Foreskin melanocyte (primary cell): ENCODE measurements at places on chromosomes 6 and 20.

DNA sequence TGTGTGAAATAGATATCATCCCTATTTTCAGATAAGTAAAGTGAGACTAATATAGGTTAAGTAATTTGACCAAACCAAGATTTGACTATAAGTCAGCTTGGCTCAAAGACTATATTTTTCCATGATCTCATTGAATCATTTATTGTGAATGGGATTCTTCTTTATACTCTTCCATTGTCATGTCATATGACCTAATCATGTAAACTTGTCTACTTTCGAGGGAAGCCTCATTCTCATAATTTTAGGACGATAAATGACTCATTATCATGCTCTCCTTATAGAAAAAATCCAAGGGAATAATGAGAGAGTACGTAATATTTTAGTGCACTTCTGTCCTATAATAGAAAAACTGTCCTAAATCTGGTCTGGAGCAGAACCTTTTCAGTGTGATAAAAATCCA, 40.9 kb upstream of the CCN6 start:
- peak; percentile 65 for DNase-seq

DNA sequence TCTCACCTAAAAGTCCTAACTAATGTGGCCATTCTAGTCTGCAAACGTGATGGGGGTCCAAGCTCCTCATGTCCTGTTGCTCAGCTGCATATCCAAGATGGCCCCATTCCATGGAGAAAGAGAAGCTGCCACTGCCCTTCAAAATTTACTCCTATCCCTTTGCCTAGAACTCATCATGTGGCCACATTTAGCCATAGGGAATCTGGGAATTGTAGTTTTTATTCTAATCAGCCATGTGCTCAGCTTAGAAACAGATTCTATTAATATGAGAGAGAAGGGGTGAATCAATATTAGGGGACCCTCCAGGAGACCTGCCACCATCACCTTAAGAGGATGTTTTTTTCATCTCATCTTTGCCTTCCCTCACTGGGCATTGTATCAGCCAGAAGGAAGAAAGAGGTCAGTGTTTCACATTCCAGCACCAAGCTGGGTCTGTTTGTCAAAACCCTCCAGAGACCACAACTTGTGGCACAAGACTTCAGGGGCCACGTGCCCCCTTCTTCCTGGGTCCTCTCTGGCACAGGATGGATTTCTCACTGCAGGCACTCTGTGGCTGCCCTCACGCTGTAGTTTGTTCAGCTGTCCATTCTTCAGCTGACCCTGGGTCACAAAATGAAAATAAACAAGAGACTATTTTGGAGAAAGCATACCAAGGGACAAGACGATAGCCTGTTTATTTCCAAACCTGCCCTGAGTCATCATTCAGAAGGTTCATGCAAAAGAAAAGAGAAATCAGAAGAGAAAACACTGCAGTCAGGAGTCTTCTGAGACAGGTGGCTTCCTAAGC, 172.0 kb downstream of the EYA2 start:
- DNase-seq: no peak

- no peak for DNase-seq
Measured at GRCh38 chr6:117200067-117200466, 65.3 kb upstream of the VGLL2 start.

- no peak for DNase-seq
Measured at GRCh38 chr6:148306286-148306685, 36.4 kb upstream of the SASH1 start.

DNA sequence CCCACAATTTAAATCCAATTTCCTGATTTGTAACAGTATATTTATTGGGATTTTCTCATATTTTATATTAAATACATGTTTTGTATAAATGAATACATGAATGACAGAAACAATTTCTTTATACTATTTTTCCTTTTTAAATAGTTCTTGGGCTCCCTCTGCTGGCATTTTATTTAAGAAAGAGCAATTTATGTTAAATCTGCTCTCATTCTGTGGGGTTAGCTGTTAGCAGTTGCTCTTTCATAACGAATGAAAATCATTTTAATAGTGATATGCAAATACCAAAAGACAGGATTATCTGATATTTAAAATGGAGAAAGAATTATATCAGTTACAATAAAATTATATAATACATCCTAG, 118.3 kb downstream of the RALGAPA2 start:
- DNase-seq: no peak

GRCh38 chr20:46050885-46051284, 21.9 kb downstream of the SLC12A5 start:
- no peak for DNase-seq

DNA sequence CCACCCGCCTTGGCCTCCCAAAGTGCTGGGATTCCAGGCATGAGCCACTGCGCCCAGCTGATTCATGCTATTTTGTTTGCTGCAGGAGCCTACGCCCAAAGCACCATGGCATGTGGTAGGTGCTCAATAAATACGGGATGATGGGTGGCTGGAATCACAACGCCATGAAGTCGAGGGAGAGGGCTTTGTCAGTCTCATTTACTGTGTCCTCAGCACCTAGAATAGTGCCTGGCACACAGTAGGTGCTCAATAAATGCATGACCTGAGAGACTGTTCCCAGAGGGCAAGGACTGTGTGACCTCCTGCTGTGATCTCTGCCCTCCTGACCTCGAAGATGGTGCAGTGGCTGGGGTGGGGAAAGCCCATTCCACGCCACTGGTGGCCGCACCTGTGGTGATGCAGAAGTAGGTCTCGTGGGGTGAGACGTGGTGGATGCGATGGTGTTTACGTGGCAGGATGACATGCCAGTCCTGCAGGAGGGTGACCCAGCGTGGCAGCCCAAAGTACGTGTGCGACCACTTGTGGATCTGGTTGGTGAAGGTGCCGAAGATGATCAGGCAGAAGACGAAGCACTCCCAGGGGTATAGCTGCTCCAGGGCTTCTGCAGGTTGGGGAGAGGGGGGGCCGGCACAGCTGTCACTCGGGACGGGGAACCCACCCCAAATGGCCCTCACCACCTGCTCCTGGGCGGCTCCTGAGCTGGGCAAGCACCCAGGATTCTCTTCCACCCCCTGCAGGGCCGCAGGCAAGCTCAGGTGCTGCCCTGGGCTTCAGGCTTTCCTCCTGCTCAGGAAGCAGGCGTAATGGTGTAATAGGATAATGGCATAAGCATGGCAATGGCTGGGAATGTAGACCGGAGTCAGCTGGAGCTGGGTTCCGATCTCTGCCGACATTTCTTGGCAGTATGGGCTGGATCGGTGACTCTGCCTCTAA, 14.9 kb upstream of the UBE2V1 start:
- DNase-seq: no peak

GRCh38 chr6:140252099-140252498, 877.7 kb upstream of the CITED2 start:
- DNase-seq: no peak

DNA sequence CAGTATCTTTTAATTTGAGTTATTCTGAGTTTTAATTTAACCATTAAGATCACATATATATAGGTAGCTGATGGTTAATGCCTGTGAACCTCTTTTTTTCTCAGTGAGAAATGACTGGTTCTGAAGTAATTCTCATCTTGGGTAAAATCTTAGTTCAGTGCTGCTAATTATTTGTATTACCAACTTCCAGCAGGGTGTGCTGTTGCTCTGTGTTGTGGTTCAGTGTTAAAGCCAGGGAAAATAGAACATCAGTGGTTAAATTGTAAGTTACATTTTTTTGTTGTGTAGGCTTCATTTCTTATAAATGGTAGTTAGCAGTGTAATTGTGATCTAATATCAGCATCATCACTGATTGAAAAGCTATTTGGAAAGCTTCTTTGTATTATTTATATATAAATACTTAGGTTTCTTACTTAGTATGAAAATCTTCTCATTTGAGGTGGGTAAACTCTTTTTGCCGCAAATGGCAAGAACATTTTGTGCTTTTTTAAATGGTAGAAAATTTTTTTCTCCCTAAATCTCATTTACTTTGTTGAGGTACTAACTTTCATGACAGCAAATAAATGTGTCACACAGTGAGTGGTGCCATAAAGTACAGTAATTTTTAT, 43.7 kb downstream of the CDC5L start:
- peak; percentile 53 for DNase-seq

GRCh38 chr6:150666071-150666470, 66.4 kb downstream of the PLEKHG1 start:
- DNase-seq: peak; percentile 32

GRCh38 chr20:1535420-1536175, 21.9 kb downstream of the SIRPD start:
- DNase-seq: no peak

DNA sequence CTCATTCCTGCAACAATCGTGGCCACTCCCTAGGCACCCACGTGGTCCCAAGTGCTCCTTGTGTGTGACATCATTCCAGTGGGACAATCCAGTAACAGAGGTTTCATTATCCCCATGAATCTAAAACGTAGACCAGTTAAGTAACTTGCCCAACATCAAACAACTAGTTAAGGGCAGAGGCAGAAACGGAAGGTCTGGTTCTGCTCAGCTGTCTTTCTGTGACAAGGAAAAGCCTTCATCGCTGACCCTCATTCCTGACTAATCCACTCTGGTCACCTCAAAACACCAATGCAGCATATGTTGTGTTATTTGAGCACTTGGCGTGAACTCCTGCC, 261.4 kb upstream of the JARID2 start:
- peak; percentile 37 for DNase-seq

- DNase-seq: no peak
Measured at GRCh38 chr20:43983359-43983758, 68.7 kb downstream of the TOX2 start.

DNA sequence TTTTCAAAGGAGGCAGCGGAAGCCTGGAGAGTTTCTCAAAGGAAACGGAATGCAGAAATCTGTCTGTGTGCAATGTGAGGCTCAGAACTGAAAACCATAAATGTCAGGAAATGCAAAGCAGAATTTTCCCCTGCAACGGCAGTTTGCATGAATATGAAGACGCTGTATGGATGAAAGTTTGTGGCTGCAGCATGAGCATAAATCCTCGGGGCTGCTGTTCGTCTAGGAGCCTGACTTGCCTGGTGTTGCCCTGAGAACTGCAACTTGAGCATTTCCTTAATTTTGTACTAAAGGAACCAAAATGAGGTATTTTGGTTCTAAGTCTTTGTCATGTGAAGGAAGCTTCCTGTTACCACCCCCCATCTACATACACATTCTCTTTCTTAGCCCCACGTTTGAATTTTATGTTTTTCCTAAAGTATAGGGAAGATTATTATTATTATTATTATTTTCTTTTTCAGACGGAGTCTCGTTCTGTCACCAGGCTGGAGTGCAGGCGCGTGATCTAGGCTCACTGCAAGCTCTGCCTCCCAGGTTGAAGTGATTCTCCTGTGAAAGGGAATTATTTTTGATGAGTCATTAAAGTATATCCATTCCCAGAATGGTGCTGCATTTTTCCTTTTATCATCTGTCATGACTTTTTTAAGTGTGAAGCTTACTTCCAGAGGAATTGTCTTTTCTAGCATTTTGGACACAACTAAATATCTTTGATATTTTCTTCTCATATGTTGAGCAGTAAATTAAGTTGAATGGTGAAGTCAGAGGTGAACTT, 33.1 kb downstream of the MTHFD1L start:
- DNase-seq: no peak

DNA sequence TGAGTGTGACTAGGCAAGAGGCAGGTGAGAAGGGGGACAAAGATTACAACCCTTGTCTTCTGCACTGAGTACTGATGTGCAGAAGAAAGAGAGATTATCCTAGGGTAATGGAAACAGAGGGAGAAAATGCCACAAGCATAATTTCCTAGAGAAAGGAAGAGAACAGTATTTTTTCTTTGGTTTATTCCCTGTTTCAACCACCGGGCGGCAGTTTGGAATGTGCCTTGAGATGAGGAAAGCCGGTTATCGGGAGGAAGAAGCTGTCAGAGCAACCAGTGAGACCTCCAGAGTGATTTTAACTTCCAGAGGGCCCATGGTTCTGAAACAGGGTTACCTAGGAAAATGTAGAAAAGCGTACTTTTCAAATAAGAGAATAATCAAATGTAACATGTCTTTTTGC, 121.4 kb downstream of the REV3L start:
- DNase-seq: peak; percentile 32

DNA sequence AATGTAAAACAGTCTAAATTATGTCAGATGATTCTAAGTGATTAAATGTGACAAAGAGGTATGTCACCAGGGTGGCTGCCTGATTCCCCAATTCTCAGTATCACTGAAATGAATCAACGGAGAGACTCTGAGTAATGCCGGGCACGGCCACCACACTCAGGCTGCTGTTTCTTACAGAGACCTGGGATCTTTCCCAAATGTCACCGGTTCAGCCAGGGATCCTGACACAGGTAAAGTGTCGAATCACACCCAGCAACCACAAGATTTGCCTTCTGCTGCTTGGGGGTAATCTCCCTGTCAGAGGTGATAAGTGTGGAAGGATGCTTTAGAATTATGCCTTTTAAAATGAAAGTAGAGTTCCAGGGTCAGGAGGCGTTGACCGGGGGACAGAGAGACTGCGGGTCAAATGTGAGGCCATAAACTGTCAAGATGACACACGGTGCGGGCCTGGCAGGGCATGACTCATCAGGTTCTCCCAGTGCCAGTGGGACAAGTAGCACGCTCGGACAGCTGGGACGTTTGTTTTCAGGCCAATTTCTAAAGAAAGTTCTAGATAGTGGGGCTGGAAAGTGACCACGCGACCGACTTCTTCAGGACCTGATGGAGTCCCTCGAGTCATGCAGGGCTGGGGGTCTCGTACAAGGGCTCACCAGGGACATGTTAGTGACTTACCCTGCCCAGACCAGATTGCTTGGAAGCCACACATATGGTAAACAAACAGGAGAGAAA, 48.9 kb downstream of the PRDM1 start:
- DNase-seq: no peak

- DNase-seq: peak; percentile 22
Measured at GRCh38 chr20:49850463-49851230, 38.0 kb downstream of the SLC9A8 start.

GRCh38 chr6:56628105-56628504, 14.6 kb downstream of the DST start:
- DNase-seq: no peak

DNA sequence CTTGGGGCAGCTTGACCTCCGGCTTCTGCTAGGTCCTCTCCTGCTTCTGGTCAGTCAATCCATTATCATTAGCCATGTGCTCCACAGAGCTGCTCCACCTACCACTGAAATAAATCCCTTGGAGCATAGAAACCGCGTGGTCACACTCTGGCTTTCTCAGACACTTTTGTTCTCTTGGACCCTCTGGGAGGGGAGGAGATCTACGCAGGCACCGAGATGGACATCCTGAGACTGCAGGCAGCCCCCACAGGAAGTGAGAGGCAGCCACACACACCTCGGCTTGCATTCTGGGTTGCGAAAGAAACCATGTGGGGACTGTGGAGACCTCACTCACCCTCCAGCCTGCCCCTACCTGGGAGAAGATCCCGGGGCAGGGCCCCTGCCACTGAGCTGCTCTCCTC, 79.5 kb downstream of the FYN start:
- no peak for DNase-seq

GRCh38 chr6:89066940-89067646, 13.5 kb upstream of the PNRC1 start:
- DNase-seq: no peak

- no peak for DNase-seq
Measured at GRCh38 chr6:75943381-75943780, 129.1 kb downstream of the IMPG1 start.

GRCh38 chr6:12160326-12160725, 129.8 kb upstream of the EDN1 start:
- DNase-seq: no peak
